Thoracic aorta (tissue), 2 donors: ENCODE measurements at places on chromosomes 1 and 21.

- DNase-seq: no peak
These were observed 66.4 kb downstream of the DDAH1 start for GRCh38 chr1:85398391-85399064.

DNA sequence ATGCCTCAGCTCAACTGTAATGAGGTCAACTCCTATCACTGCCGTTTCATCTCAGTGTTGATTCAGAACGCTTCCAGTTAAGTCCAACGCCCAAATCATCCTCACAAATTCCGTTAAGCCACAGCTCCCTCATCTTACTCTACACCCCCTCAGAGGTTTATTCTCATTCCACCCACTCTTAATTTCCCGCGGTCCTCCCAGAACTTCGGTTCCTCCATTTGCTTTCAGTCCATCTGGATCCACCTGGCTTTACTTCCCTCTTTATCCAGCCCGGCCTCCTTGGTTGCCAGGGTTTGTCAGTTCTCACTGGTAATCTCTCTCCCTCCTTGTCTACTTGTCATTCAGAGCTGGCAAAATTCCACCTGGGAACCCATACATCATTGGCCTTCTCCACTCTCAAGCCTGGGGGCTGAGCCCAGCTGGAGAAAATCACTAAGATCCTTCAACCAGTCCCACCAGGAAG, 51.3 kb upstream of the RUNX1 start:
- no peak for DNase-seq

- no peak for DNase-seq
These were observed 74.8 kb upstream of the BMP8A start for GRCh38 chr1:39416609-39417008.

GRCh38 chr1:43056460-43056859, 97.8 kb upstream of the SLC2A1 start:
- no peak for DNase-seq

DNA sequence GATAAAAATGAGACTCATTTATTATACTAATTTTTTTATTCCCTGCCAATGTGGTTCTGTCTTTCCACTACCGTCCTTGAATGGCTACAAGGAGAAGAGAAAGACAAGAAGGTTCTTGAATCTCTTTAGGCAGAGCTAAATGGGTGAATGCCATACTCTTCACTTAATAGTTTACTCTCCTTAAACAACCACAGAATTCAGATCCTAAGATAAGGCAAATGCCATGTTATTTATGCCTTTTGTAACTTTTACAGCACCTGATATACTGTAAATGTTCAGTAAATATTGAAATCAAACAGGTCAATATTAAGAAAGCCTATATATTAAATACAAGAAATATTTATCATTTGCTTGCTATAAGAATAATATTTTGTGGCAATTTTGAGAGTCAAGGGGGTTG, 58.4 kb downstream of the IGSF5 start:
- no peak for DNase-seq

GRCh38 chr1:153678519-153679336, at the start of gene NPR1:
TSS of gene NPR1 (plus strand) at chr1:153678688. CDS start at chr1:153679109, 421 bp downstream.
- DNase-seq: peak; percentile 35
